Myometrial cell (primary cell): ENCODE measurements at places on chromosomes 6 and 20. TPM values are rescaled to one million over a fixed set of nuclear protein-coding genes. Genes with fewer than 3 reads are reported as not detected.

ANKRD6 gene
- total RNA-seq = under 0.01 and 0.58 TPM in 2 replicates

LGSN gene
- not detected in 2 replicates for total RNA-seq

CTCFL gene
- total RNA-seq = not detected in 2 replicates

STMN3 gene
- total RNA-seq = 53.3 and 67.2 TPM in 2 replicates

DEFB124 gene
- not detected in 2 replicates for total RNA-seq

TRIM15 gene
- total RNA-seq = not detected in 2 replicates

ESR1 gene
- 0.86 and 1.6 TPM in 2 replicates for total RNA-seq

RSPH9 gene
- 0.86 and 1.2 TPM in 2 replicates for total RNA-seq

GPLD1 gene
- total RNA-seq = under 0.01 TPM in 1 of 2 replicates, not detected in the other

PAX1 gene
- total RNA-seq = not detected in 2 replicates

VGLL2 gene
- total RNA-seq = not detected in 2 replicates

AGER gene
- 2.3 and 5.5 TPM in 2 replicates for total RNA-seq

SNAP91 gene
- not detected in 2 replicates for total RNA-seq

KHDRBS2 gene
- not detected in 2 replicates for total RNA-seq

CLPSL1 gene
- total RNA-seq = not detected in 2 replicates

NR2E1 gene
- total RNA-seq = not detected in 2 replicates

RGS17 gene
- total RNA-seq = 9.2 and 13.8 TPM in 2 replicates

FERMT1 gene
- 6.6 and 7.5 TPM in 2 replicates for total RNA-seq

ADGRF5 gene
- not detected in 2 replicates for total RNA-seq

MACROD2 gene
- not detected in 2 replicates for total RNA-seq

PRL gene
- total RNA-seq = not detected in 2 replicates

KCNG1 gene
- total RNA-seq = 50.0 and 58.2 TPM in 2 replicates

PHACTR3 gene
- total RNA-seq = not detected in 2 replicates

HSPA12B gene
- 0.18 TPM in 1 of 2 replicates, not detected in the other for total RNA-seq

BCLAF1 gene
- 37.5 and 71.2 TPM in 2 replicates for total RNA-seq

MRPL14 gene
- 92.5 and 93.7 TPM in 2 replicates for total RNA-seq

TMEM244 gene
- total RNA-seq = not detected in 2 replicates

TNF gene
- total RNA-seq = not detected in 2 replicates
